ENCODE measurements at places on chromosomes 1 and 21. TPM values are rescaled to one million over a fixed set of nuclear protein-coding genes. Genes with fewer than 3 reads are reported as not detected.

The DIO1 gene
- total RNA-seq, result not detected

The SLC30A10 gene
- not detected for total RNA-seq

The AADACL3 gene
- total RNA-seq, result not detected

The ARTN gene
- not detected for total RNA-seq

The FMO3 gene
- 7.6 TPM for total RNA-seq

All from cardiac ventricle fibroblast (primary cell).